ENCODE measurements at places on chromosomes 5 and 9.

DNA sequence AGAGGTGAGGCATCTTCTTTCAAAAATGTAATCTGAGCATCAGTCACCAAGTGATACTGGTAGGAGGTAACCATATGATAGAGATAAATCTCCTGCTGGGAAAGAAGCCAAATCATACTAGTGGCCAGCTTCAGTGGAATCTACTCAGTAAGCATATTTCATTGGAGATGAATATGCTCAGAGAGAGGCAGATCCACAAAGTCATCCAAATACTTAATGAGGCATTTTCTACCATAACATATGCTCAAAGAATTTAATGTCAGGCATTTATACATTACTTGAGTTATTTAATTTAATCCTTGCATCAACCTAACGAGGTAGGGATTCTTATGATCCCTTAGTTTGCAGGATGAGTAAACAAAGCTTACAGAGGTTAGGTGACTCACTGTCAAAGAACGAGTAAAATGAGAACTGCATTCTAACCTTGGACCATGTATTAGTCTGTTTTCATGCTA lies 50.9 kb upstream of the DMRTA1 start:
- no peak for DNase-seq

GRCh38 chr9:28888806-28889205 lies 1315.5 kb upstream of the C9orf72 start:
- DNase-seq: no peak

DNA sequence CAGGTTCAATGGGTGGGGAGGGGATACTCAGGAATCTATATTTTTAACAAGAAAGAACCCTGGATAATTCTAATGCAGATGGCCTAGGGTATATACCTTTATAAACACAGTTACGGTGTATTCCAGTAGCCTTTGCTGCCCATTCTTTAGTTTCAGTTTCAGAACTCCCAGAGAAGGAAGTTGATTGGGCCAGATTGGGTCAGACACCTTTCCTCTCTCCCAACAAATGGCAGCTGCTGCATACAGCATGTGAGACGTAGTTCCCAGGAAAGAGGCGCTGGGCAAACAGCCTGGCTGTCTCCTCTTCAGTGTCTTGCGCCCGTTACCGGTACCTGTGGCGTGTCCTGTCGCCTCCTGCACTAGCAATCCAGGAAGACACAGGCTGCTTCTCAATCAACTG lies 20.4 kb downstream of the ACO1 start:
- DNase-seq: no peak

GRCh38 chr5:25107853-25108252 lies 463.1 kb upstream of the CDH10 start:
- DNase-seq: no peak

GRCh38 chr9:123414936-123415930 lies 59.2 kb downstream of the CRB2 start:
- DNase-seq: no peak

DNA sequence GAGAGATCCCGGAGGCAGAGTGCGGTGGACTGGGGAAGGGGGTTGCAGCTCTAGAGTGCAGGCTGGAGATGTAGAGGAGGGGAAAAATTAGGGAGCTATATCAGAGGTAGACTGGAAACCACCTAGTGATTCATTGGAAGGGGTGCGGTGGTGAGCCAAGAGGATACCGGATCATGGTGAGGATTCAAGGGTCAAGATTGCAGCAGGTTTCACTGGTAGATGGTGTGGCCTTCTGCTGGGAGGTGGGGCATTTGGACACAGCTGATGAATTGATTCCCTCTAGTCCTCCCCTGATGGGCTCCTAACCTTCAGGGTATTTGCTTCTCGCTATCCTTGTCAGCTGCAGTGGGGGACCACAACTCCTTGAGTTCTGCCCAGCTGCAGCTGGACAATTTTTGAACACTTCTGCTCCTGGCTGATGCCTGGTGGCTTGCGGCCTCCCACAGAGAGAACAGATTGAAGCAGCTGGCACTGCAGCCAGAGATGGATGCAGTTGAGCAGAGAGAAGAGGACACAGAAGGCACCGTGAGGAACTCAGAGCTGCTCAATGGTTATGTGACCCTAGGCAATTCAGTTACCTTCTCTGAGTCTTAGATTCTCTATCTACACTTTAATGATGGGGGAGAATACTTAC lies 134.4 kb upstream of the ABCA1 start:
- DNase-seq: no peak

- no peak for DNase-seq
Measured at GRCh38 chr9:97412626-97413385, 910 bp downstream of the TDRD7 start.

GRCh38 chr9:110923601-110924000 lies 114.7 kb downstream of the LPAR1 start:
- DNase-seq: peak; percentile 36

DNA sequence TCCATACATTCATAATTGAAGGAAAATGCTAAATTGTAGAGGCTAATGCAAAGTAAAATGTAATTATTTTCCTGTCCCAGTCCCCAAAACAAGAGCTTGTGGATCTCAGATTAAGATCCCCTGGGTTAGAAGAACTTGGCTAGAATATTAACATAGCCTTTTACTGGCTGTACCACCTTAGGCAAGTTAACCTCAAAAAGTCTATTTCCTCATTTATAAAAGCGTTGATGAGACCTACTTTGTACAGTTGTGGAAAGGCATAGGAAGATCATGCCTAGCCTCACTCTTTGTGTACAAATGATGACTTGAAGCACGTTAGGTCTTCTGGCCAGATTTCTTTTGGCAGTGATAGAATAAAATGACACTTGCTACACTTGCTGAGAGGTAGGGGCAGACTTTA lies 97.2 kb downstream of the F2RL2 start:
- no peak for DNase-seq

DNA sequence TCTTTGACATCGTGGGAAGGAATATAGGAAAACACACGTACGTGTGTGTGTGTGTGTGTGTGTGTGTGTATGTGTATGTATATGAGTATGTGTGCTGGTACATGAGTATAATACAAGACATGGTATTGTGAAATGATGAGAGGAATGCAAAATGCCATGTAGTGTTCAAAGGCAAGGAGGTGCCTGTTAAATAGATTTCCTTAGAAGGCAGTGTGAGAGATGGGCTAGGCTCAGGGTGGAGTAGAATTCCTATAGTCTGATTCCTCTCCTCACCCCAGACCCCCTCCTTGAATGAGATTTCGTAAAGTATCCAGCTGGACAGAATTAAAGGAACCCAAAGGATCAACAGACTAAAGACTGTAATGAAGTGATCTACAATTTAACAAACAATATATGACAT lies 11.1 kb downstream of the GPR21 start:
- peak; percentile 99 for DNase-seq

GRCh38 chr9:22722492-22722891 lies 275.9 kb downstream of the DMRTA1 start:
- DNase-seq: no peak

GRCh38 chr9:90019626-90020025 lies 414.8 kb downstream of the GADD45G start:
- DNase-seq: peak; percentile 46

- DNase-seq: peak; percentile 81
Measured at GRCh38 chr5:164345173-164345849, 839.9 kb downstream of the MAT2B start.

DNA sequence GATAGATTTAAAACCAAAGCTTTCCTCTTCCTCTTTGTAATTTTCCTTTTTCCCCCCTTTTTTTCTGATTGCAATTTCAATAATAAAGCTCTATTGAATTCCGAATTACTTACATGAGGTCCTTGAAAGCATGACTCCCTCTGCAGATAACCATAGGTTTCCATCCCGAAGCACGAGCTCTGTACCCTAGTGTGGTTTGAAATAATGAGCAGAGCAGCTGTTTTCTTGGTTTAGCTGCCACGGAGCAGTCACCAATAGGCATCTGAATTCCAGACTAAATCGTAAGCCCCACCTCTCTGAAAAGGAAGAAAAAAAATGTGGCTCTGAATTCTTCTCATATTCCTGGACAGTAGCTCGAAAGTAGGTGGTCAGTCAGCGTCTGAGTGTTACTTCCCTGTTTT lies 18.5 kb upstream of the GNE start:
- DNase-seq: peak; percentile 80

DNA sequence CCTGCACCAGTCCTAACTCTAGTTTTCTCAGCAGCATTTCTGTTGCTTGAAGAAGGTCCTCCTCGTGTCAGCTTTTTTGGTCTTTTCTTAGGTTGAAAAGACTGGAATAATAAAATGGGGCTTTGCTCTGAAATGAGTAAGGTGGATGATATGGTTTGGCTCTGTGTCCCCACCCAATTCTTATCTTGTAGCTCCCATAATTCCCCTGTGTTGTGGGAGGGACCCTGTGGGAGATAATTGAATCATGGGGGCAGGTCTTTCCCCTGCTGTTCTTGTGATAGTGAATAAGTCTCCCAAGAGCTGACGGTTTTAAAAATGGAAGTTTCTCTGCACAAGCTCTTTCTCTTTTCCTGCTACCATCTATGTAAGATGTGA lies 53.6 kb downstream of the LIX1 start:
- DNase-seq: no peak

- DNase-seq: no peak
Measured at GRCh38 chr9:75500479-75500878, 390.0 kb upstream of the PCSK5 start.

DNA sequence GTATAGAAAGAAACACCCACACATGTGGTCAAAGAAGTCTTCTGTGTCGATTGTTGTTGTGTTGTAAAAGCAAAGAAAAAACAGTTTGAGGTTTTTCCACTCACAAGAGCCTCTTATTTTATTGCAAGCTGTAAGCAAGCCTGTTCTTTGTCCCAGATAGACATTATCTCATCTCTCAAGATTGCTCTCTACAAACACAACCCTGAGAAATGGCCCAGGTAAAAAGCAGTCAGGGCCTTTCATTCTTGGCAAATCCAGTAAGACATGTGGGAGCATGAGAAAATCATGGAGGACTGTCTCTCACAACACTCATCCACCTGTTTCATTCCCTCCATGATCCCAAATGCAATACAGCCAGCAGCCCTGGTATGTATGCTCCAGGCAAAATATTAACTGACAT lies 286.6 kb upstream of the POU5F2 start:
- DNase-seq: no peak

DNA sequence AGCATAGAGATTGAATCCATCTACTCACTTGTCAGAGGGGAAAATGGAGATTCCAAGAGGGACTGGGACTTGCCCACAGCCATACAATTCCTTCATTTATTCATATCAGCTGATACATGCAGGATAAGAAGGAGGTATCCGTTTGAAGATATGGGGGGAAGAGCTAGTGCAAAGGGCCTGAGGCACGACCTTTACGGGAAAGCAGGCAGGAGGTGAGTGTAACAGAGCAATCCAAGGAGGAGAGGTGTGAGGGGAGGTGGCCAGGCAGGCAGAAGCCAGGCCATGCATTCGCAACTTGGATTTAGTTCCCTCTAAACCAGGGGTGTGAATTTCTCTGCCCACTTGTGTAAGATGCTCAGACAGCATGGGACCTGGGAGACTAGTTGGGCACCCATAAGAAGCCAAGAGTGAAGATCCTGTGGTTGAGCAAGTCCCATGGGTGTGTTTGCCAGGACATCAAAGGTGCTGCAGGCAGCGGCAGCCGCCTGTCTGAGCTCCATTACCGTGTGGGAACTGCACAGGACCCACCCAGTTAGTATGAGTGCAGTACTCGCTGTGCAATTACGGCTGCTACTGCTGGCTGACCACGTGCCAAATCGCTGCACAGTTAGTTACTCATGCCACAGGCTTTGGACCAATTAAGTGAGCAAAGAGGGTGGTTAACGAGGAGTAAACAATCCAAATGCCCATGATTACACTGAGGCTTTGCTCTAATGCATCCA lies 31.4 kb upstream of the FAT2 start:
- DNase-seq: no peak

GRCh38 chr5:77632526-77633206 lies 5.8 kb downstream of the OTP start:
- no peak for DNase-seq

- DNase-seq: peak; percentile 7
Measured at GRCh38 chr5:23507278-23507685, at the start of gene PRDM9. Gene PRDM9, plus strand, starts transcription at chr5:23507609. Its CDS starts 1,425 bp downstream, at chr5:23509034.

GRCh38 chr9:36093384-36093783 lies 43.1 kb upstream of the GLIPR2 start:
- no peak for DNase-seq

GRCh38 chr5:115542086-115542485 lies 2.5 kb downstream of the FEM1C start:
- no peak for DNase-seq

DNA sequence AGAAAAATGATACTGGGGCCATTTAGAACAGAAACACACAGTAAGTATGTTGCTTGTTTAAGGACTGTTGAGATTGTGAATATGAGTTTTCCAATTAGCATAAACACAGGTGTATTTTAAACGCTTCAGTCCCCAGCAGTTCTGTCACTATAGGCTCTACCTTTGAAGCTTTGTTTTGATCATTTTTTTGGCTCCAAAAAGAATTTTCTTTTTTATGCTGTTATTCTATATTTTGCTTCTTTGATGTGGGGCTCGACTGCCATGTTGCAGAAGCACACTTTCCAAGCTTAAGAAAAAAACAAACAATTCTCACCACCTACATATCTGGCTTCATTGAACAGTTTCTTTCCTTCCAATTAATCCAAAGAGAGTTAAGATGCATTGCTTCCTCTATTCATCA lies 131.0 kb upstream of the DMAC1 start:
- no peak for DNase-seq

GRCh38 chr5:78727786-78728761 lies 79.5 kb upstream of the LHFPL2 start:
- DNase-seq: no peak

DNA sequence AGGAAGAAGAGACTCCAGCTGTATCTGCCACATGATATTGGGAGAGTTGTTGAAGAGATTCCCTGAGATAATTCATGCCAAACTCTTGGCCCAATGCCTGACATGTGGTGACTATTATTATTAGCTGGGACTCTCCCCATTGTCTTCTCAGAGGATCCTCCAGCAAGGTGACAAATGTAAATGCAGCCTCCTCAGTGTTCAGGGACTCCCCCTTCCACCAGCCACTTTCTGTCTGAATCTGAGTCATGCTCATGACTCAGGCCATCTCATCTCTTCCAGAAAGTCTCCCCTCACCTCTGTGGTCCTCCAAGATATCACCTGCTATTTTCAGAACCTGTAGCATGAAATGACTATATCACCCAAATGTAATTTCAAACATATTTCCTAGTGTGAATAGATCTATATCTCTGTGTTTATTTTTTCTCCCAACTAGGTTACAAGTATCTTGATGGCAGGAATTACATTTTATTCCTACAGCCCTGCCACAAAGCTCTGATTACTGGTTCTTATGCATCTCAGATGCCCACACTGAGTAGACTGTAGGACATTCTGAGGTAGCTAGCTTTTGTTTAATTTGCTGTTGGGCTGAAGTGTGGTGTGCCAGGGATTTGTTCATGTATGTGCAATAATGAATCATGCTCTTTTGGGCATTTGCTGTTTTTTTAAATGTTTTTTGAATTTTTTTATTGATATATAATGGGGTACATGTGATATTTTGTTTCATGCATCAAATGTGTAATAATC lies 126.6 kb upstream of the IL12B start:
- peak; percentile 22 for DNase-seq

GRCh38 chr5:980001-980588 lies 28.5 kb upstream of the NKD2 start:
- DNase-seq: no peak

- DNase-seq: no peak
Measured at GRCh38 chr5:113562828-113563400, 49.4 kb downstream of the YTHDC2 start.
